ENCODE measurements at places on chromosomes 3 and 15.

DNA sequence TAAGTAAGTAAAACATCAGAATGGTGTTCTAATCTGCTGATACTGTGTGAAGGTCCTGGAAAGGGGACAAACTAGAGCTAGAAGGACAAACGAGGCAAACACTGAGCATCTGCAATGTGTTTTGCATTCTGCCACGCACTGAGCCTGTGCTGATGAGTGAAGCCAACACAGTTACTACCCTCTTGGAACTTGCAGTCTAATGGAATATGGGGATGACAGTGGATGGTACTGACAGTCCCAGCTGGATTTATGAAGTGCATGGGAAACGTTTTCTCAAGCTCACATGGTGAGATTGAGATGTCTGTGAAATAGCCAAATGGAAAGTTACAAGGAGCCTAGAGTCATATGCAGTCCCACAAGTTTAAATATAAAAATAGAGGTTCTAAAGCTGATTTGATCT is 86.6 kb downstream of the FOXB1 start:
- DNase-seq, result no peak

GRCh38 chr15:25378501-25378901 is 60.3 kb downstream of the UBE3A start:
- DNase-seq, result no peak

DNA sequence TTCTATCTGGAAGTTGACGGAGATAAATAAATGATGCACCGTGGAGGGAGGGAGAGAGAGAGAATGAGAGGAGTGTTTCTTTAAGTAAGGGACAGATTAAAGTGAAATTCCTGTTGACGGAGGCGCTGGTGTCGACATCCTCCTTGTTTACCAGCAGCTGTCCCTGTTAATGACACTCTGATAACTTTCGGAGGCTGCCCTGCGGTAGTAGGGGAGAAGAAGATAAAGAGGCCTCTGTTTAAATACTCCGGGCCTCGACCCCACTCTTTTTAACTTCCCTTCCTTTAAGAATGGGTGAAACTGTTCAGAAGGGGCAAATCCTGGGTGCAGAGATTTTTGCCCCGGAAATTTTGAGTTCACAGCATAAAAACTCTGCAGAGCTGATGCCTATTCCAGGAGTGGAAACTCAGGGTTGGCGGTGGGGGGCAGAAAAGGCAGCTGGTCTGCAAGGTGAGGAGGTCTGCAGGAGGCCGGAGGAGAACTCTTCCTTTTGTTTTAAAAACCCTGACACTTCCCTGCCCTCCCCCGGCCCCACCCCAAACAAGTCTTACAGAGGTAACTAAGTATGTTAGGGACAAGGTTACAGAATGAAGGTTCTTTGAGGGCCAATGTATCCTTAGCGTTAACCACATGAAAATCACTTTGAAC is 276.6 kb upstream of the NR2F2 start:
- DNase-seq, result no peak

DNA sequence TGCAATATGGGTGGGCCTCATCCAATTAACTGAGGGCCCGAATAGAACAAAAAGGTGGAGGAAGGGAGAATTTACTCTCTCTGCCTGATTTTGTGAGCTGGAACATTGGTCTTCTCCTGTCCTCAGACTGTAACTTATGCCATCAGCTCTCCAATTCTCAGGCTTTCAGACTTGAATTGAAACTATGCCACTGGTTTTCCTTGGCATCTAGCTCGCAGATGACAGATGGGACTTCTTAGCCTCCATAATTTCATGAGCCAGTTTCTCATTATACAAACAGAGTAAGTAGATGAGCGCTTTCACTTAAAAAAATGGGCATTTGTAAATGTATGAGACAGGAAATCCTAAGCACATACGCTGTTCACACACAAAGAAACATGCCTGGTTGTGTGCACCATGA is 8.7 kb upstream of the PTX3 start:
- DNase-seq, result no peak

GRCh38 chr3:110789315-110789714 is 282.3 kb upstream of the NECTIN3 start:
- no peak for DNase-seq

DNA sequence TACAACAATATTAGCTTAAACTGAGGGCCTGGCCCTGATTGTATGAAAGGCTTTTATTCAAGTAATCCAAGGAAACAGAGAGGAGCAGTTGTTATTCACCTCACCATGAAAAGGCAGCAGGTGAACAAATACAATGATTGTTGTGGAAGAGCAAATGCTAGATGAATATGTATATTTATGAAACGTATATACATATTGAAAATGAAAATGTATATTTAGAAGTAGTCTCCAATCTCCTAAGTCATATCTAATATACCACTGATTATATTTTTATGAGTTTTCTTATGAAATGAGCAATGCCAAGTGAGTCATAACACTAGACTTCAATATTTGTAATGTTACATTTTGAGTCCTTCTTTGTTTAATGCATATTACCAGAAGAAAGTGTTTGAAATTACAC is 116.2 kb upstream of the KCNMB2 start:
- DNase-seq, result no peak

DNA sequence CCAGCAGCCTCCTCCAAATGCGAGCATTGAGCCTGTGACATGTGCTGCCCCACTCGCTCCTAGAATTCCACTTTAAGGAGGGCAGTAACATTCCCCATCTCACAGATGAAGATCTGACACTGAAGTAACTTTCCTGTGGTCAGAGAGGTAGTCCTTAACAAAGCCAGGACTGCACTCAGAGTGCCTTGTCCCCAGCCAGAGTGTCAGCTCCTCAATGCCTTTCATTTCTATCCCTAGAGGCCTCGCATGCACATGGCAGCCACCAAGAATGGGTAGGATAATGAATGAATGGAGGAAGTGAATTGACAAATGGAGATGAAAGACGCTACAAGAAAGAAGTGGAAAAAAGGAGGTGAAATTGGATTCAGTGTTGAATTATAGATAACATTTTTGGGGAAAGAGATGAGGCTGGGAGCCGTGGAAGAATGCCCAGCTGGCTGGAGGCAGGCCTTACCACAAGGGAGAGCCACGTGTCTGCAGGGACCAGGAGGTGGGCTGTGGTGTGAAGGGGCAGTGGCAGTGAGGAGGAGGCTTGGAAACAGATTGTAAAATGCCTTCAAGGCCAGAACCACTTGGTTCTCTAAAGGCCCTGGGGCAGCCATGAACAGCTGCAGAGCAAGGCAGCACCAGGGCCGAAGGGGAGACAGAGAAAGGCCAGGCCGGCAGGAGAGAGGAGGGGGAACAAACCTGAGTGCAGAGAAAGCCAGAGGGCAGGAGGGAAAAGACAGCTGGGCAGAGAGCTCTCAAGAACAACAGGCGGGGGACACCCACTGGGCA is 10.4 kb downstream of the CFAP92 start:
- no peak for DNase-seq

DNA sequence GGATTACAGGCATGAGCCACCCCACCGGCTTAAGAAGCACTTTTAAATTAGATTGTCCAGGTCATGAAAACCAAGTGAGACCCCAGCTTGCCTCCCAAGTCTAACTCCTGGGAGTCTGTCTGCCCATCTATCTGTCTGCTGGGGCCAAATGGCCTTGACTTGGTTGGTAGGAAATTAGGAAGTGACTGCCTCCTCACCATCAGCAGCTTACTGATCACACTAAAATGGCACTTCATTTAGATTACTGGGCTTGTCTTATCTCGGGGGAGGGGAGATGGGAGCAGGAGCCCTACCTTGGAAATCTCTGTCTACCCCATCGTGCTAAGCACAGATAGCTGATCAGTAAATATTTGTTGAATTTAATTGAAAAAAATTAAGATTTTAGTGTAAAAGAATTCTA is 5.6 kb upstream of the LRRC2 start:
- no peak for DNase-seq

- peak; percentile 51 for DNase-seq
Observed at GRCh38 chr15:91852741-91853510, 582 bp upstream of the SLCO3A1 start.

DNA sequence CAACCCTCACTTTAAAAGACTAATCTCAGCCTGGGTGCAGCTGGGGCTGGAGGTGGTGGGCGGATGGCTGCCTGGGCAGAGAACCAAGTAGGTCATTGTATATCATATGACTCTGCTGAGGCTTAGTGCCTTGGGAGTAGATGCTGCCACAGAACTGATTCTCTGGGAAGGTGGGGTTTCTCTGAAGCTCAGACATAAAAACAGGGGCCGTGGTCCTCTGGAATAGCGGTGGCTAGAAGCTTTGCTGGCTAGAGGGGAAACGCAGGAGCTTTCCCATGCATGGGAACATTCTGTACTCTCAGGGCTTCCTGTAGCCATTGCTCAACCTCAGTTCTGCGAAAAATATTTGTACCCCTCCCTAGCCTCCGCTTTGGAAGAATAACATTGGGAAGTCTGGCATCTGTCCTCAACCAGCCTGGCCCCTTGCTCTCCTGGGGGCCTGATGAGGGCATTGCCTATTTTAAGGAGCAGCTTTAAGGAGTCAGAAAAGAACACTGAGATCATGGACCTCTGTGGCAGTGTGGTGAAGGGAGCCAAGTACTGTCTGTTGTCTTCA is 14.7 kb downstream of the TIMP4 start:
- DNase-seq, result no peak

DNA sequence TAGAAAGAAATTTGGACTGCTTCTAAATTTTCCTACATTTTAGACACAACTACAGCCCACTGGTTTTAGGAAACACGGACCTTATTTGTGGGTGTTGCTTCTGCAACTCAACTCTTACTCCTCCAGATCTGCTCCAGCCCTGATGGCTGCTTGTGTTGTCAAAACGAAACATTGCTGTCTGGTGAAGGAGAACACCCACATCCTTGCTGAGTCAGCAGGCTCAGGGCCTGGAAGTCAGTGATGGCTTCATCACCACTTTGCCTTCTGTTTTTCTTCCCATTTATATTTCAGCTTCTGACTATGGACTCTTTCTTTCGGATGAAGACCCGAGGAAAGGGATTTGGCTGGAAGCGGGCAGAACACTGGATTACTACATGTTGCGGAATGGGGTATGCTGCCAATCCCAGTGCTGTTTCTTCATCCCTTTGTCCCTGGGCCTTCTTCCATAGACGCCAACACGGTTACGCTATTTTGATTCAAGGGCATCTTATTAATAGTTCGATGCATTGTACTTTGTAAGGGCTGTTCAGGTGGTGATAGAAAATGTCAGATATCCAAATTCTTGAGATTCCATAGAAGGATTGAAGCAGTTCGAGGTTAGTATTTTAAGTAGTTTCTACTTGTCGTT is 392.6 kb upstream of the TPM1 start:
- no peak for DNase-seq

DNA sequence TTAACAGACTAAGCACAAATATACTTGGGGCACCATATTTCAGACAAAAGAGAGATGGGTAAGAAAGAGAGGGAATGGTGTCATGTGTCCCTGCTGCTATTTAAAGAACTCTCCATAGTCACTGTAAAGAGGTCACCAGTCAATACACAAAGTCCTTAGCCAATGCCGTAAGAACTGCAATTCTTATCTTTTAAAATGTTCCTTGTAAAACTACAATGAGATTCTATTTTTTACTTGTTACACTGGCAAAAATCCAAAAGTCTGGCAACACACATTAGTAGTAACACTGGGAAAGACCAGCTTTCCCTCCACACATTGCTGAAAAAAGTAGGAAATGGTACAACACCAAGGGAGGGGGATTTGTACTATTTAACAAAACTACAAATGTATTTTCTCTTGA is 189.4 kb downstream of the TBC1D5 start:
- DNase-seq, result no peak

- no peak for DNase-seq
Observed at GRCh38 chr3:50214824-50215223, 9.8 kb downstream of the SLC38A3 start.

DNA sequence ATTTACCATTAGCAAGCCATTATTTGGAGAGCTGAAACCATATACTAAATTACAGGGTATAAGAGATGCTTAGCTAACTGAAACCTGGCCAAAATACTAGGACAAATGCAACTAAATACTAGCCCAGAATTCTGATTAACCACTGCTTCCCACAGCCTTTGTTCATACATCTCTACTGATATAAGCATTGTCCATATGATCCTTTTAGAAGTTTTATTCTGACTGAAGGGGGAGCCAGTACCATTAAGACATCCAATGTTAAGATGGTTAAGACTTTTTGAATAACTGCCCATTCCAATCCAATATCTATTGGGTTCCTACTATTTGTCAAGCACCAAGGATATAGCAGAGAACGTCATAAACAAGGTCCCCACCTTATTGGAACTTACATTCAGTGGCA is 421.3 kb downstream of the FOXP1 start:
- DNase-seq, result no peak

GRCh38 chr3:100602506-100603444 is 6.6 kb upstream of the ADGRG7 start:
- no peak for DNase-seq

GRCh38 chr3:112074616-112075497 is 11.3 kb upstream of the C3orf52 start:
- no peak for DNase-seq

DNA sequence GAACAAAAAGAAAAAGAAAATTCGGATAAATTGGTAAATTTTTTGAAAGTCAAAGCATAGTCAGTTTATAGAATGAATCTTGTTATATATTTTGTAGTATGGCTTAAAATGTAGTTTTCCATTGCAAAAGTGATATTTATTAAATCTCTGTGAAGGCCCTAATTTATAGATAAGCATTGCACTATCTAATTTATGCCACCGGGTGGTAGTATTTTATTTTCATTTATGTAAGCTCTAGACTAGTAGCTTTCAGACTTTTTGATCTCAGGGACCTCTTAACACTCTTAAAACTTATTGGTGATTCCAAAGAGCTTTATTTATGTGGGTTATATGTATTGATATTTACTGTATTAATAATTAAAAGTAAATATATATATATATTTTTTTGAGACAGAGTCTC is 133.9 kb upstream of the LRRFIP2 start:
- no peak for DNase-seq

DNA sequence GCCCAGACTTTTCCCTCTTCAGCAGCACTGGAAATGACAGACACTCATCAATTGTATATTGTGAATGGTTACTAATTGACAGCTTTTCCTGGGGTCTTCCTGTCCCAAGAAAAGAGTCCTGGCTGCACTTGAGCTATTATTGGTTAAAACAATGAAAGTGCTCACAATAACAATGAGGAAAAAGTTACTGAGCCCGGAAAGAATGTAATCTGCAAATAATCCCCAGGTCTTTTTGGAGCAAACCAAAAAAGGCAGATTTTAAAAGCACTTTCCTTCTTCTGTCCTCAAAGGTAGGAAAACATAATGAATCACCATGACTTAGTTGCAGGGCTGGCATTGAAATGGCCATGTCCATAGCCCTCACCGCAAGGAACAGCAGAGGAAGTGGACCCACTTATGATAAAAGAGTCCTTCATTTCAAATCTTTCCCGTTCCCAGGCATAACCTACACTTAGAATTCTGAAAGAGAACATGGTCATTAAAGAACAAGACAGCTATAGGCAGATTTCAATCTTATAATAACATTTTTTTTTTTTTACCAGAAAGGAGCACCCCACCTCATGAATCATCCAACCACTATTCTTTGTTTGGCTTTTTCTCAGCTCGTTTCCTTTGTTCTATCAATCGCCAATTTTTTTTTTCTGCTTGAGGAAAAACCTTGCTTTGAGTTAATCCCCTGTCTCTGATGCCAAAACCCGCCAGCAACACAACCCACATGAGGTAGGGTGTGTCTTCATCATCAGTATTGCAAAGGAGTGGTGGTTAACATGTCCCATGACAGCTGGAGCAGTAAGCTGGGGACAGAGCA is 35.5 kb upstream of the ATP1B3 start:
- no peak for DNase-seq

All from activated T-helper 1 cell treated with anti-CD3 and anti-CD28 coated beads, Interleukin-2, amount 50 U/mL, for 16 hours (primary cell).